Hypothalamus (tissue), 51 donors: ENCODE measurements at places on chromosomes 11 and 22.

DNA sequence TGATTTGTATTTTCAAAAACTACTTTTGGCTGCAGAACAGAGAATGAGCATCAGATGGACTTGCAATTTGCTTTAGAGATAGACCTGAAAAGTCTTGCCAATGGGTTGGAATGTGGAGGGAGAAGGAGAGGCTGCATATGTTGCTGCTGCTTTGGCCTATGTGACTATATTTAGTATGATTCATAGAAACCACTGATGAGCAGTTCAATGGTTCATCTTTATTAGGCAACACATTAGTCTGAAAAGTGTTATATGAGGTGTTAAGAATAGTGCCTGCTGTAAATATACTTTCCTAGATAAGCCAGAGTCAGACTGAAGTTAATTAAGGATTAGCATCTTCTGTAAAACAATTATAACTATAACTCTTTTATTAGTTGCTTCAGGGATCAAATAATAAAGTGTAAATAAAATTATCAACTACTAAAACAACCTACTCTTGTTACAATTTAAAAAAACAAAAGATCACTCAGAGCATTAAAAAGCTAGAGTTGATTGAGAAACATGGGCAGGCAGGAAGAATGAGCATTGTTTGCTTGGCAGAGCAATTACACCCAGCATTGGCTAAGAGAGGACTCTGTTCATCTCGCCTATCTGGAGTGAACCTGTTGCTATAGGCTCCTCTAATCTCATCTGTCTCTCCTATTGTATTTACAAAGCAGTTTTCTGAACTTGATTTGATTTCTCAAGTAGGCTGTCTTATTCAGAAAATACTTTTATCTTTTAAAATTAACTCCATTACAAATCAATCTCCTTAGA, 36.3 kb downstream of the HORMAD2 start:
- no peak for DNase-seq

GRCh38 chr22:50115693-50116092, 25.9 kb downstream of the MOV10L1 start:
- no peak for DNase-seq

GRCh38 chr22:49796596-49797270, 30.9 kb downstream of the BRD1 start:
- no peak for DNase-seq

- DNase-seq, result no peak
Measured at GRCh38 chr11:132941024-132941646, 591.2 kb downstream of the OPCML start.

- no peak for DNase-seq
Measured at GRCh38 chr11:115191761-115192160, 312.5 kb downstream of the CADM1 start.

- DNase-seq, result no peak
Measured at GRCh38 chr11:45580399-45580798, 85.0 kb downstream of the CHST1 start.

DNA sequence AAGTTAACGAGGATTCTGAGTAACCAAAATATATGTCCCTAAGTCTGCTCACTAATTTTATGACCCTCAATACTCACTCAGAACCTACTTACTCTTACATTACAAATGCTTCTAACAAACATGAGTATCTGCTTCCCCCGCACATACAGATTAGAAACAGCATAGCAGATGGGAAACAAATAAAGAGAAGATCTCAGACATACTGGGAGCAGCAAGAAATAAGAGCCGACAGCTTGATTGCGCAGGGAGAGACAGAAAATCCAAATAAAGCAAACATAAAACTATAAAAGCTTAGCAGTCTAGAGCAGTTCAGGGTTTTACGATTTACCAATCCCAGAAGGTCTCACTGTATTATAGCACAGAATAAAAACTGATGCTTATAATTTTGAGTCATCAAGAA, 89.1 kb upstream of the DBX1 start:
- no peak for DNase-seq

GRCh38 chr11:36257351-36257750, 31.9 kb downstream of the COMMD9 start:
- DNase-seq, result no peak

- no peak for DNase-seq
Measured at GRCh38 chr11:100981196-100981824, 148.3 kb downstream of the PGR start.

GRCh38 chr11:4881860-4882500, at the start of gene OR51T1:
OR51T1 (plus strand) TSS chr11:4881900; CDS start chr11:4881900, 0 bp downstream.
- no peak for DNase-seq

DNA sequence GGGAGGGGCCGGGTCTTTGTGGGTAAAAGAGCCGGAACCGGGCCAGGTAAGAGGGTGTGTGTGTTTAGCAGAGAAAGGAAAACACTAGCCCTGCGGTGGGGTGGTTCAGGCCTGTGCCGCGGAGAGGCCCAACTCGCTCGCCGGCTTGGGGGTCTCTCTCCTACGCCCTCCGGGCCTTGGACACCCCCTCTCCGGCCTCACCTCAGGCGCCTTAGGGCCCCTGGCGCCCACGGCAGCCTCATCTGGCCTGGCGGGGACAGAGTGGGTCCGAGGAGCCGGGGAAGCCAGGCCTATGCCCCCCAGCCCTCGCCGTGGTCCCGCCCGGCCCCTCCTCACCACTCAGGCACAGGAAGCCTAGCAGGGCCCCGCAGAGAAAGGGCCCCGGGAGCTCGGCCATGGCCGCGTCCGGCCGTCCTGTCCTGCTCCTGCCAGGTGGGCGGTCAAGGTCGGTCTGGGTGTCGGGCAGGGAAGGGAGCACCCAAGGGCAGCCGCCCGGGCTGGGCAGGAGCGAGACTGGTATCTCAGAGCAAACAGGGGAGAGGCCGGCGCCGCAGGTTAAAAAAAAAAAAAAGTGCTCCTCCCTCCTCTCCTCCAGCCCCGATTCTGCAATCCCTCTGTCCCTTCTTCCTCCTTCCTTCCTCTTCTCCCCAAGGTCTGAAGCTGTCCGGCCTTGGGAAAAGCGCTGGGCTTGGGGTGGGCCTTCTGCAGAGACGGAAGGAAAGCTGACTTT, at the start of gene VSIG2:
Gene VSIG2, minus strand, starts transcription at position 515 of the 730 bp plus-strand sequence. Its CDS starts 118 bp downstream, at position 397.
- no peak for DNase-seq

- DNase-seq, result no peak
Measured at GRCh38 chr11:2194877-2195755, 23.5 kb upstream of the TH start.

DNA sequence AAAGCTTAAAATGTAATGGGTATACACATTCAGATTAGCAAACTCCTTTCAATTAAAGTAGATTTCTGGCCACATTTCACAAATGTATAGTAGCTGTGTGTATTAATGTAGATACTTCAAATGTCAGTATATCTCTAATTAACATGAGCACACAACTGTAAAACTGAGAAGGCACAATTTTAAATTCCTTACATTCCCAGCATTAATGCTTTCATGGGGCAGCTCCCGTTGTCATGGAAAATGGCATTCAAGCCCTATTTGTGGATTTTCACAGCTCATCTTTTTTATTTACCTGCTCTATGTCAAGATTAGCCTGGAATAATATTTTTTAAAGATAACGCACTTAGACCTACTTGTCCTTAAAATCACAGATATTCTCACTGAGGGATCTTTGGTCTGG, 113.6 kb upstream of the SOX6 start:
- DNase-seq, result no peak

DNA sequence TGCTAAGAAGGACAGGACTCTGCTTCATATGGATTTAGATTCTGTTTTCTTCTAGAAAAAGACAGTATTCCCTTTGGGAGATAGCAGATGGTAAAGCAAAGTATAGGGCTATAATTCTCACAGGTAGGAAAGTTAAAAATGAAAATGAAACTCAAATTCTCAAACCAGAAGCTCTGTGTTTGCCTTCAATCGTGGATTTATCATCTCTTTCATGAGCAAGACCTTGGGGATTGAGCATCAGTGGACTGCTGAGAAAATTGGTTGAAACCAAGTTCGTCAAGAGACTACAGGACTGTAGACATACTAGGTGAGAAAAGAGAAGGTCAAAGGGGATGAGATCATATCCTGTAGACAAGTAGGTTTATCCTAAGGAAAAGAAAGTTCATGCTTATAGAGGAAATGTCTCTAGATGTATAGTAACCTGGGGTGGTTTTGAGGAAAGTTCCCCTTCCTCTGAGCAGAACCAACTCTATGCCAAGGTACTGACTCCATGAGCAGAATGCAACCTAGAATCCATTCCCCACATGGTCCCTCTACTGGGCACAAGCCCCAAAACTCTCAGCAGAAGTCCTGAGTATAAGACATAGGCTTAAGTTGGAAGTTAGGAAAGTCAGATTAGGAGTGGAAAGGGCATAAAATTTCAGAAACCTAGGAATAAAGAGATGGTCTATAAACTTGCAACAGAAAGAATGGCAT, 46.5 kb downstream of the SLC5A12 start:
- no peak for DNase-seq

DNA sequence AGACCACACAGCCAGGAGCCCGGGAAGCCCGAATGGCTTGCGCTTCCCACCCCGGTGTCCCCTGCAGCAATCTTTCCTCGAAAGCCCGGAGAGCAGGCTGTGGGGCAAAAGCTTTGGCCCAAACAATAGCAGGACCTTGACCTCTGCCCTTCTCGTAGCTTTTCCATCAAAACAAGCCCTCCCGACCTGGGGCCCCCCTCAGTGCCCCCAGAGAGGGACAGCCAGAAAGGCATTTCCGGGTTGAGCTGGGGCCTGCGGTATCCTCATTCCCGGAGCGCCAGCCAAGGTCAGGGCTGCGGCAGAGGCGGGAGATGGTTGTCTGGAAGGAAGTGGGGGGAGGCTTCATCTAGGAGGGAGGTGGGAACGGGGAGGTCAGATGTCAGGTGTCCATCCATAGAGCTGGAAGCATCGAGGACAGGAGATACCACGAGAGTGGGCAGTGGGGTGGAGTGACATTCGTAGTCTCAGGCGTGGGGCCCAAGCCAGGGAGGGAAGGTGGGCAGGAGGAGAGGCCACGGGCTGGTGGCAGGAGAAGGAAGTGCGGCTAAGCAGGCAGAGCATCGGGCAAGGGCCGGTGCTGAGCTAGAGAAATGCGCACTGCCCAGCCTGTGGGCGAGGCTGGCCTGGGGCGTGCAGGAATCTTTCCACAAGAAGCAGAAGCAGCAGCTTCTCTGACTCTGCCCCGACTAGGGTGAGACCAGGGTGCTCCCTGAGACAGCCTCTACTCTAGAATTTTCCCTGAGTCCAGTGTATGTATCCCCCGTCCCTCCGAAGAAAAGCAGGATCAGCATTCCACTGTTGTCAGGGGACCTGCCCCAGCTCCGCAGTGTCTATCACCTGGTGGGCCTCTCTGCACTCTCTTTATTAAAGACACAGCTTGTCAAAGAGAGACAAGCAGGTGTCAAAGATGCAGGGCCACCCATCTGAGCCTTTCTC, 14.3 kb downstream of the PDGFB start:
- no peak for DNase-seq

DNA sequence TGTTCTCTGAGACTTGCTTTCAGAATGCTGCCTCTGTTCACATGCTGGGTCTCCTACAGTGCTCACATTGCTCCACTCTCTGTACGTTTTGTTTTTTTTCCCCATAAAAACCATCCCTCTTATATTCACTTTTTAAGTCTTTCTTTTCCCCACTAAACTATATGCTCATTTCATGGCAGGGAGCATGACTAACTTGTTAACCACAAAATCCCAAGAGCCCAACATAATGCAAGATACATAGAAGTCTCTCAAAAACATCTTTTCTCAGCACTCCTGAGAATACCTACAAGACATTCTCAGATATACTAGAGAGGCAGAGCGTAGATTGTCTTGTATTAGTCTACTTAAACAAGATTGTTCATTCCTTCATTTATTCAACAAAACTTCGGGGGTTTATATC, 73.3 kb downstream of the FAM76B start:
- no peak for DNase-seq

- no peak for DNase-seq
Measured at GRCh38 chr11:59943997-59944714, 5.9 kb downstream of the OOSP1 start.

- no peak for DNase-seq
Measured at GRCh38 chr22:45996241-45997076, 19.5 kb upstream of the WNT7B start.

DNA sequence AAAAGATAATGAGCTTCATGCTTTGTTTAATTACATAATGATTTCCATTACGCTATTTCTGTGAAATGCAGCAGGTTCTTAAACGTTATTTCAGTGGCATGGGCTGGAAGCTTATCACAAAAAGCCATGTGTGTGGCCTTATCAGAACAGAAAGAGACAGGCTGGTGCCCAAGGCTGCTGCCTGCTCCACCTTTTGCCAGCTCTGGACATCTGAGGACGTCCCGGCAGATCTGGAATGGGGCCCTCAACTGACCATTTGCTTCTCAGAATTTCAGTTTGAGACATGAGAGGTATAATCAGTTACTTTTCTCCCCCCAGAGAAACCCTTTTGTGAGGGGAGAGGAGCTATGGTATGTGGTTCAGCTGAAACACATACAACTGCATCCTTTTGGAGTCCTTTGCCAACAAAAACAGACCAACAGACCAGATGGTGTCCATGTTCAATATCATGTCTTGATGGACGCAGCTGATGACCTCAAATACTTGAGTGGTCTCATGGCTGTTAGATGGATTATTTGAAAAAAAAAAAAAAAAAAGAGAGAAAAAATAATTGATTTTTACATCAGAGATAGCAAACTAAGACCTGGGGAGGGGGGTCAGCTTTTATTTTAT, 8.6 kb downstream of the CDPF1 start:
- DNase-seq, result no peak

DNA sequence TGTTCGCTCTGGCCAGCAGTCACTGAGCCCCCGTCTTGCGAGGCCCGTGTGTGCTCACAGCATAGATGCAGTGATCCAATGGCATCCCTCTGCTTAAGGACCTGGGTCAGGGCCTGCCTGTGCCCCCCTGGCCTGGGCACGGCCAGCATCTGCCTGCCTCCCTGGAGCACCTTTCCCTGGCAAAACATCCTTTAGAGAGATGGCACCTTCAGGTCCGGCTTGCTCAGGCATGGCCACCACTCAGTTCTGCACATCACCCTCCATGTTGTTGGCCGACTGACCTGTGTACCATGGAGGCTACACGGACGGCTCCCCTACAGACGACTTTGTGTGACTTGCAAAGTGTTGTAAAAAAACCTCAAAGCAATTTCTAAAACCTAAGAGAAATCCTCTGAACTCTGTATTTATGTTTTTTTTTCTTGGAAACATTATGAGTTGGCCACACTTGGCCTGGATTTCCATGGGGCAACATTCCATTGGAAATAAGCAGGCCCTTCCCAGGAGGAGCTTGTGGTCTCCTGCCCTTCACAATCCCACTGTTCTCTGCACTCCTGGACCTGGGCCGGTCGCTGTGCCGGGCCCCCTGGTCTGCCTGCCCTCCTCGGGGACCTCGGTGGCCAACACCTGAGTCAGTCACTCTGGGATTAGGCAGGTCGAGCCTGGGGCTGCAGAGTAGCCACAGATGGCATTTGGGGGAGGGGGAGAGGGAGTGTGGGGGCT, 592.4 kb downstream of the TBC1D22A start:
- DNase-seq, result no peak

GRCh38 chr11:82038154-82038553, 695.5 kb downstream of the FAM181B start:
- no peak for DNase-seq

- DNase-seq, result peak; percentile 39
Measured at GRCh38 chr11:34492806-34493414, 20.7 kb downstream of the ELF5 start.
